ENCODE measurements at places on chromosomes 7 and 10.

- no peak for DNase-seq
These were observed 10.9 kb upstream of the CHRM2 start for GRCh38 chr7:136857573-136857972.

DNA sequence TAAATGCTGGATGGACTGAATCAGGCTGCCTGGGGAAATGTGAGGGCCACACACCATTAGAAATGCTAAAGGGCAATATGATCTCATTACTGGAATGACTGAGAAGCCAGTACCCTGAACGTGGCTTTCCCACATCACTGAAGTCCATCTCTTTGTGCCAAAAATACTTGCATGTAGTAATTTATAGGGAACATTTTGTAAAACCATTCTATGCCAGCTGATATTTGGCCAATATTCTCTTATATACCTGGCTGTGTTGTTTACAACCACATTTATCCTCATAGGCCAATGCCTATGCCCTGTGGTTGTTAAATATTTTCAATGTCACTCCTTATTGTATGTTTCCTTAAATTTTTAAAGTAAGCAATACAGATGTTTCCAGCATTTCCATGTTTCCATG, 111.6 kb downstream of the C10orf90 start:
- no peak for DNase-seq

DNA sequence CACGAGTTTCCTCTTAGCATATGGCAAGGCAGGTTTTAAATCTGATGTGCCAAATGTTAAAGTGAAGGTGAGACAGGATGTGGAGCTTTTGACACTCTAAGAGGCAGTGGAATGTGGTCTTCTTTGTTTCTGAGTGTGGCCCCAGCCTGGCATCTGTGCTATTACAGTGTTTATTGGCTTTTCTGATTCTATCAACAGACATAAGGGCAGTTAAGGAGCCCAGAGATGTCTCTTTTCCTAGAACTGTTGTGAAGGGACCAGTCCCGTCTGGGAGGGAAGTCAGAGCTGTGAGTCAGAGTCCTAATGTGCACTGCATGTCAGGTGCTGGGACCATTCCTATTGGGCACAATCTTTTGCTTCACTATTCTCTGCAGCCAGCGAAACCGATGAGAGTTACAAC, 32.5 kb downstream of the TRUB1 start:
- DNase-seq: no peak

GRCh38 chr7:25148772-25149575, 23.9 kb upstream of the CYCS start:
- no peak for DNase-seq

- DNase-seq: no peak
These were observed 174.0 kb downstream of the GFRA1 start for GRCh38 chr10:116099023-116099420.

DNA sequence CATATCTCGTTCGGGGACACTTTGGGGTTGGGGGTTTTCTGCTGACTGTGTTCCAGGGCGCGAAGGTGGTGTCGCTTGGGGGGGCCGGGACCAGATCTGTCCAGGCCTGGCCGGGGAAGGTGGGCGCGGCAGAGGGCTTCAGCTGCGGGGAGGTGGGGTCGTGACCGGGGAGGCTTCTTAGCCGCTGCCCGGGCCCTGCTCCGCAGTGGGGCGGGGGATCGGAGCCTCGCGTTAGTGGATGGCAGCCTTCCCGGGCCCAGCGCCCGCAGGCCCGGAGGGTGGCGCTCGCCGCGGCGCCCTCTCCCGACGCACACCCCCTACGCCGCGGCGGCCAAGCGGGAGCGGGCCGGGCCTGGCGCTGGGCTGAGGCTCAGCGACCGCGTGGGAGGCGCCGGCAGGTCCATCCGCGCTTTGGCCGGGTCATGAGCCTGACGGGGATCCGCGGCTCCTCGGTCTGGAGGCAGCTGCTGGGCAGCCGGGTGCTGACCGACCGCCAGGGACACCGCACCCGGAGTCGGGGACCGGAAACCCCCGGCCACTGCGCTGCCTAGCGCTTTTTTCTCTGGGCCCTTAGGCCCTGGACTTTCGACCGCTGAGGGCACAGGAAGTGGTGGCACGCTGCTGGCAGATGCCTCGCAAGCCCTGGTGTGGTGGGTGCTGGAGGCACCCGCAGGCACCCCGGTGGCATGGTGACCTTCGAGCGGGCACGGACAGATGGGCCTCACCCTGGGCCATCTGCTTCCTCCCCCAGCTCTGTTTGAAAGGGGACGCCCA, 1.2 kb downstream of the AGAP3 start:
- no peak for DNase-seq

DNA sequence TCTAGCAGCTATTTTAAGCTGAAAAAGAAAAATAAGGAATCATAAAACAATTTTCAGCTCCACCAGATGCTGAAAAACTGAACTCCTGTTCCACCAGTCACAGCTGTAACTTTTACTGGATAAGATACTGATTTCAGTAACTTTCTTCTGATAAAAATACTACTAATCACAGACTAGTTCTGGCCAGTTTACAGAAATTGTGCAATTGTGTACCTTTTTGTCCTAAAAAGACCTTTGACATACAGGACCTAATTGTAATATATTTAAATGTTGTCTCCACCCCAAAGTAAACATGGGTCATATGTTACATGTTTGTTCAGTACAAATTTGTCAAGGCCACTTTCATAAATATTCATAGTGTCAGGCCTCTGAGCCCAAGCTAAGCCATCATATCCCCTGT, 27.1 kb upstream of the PIP start:
- DNase-seq: no peak

- peak; percentile 18 for DNase-seq
These were observed 58.1 kb downstream of the CAV1 start for GRCh38 chr7:116582806-116583444.

GRCh38 chr10:71326464-71326881, 7.4 kb downstream of the SLC29A3 start:
- DNase-seq: no peak

DNA sequence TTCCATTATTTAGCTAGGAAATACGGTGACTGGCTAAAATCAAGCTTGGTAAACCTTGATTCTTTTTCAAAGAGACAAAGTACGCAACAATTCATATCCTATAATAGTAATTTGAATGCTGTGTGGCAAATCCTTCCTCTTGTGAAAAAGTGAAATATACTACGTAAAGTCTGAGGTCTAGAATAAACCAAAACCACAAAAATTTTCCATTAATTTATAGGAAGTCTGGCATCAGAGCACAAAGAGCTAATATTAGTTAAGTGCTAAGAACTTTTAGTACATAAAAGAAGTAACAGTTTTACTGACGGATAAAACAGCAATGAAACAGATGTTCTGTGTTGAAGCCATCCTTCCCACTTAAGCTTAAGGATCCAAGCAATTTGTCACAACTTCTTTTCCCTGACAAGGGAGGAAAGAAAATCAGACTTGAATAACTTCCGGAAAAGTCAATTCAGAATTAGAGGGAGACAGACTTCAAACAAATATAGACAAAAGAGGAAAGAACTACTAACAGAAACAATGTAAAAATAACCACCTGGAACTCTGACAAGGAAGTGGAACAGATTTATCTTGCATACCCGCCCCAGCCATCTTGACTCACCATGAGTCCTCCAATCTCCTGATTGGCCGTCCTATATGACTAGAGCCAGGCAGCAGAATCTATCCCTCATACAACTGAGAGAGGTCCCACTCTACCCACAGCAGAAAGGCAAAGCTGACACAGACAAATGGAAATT, 34.6 kb downstream of the RHEB start:
- DNase-seq: no peak

- DNase-seq: peak; percentile 70
These were observed 16.9 kb downstream of the TCAF1 start for GRCh38 chr7:143884969-143885559.

DNA sequence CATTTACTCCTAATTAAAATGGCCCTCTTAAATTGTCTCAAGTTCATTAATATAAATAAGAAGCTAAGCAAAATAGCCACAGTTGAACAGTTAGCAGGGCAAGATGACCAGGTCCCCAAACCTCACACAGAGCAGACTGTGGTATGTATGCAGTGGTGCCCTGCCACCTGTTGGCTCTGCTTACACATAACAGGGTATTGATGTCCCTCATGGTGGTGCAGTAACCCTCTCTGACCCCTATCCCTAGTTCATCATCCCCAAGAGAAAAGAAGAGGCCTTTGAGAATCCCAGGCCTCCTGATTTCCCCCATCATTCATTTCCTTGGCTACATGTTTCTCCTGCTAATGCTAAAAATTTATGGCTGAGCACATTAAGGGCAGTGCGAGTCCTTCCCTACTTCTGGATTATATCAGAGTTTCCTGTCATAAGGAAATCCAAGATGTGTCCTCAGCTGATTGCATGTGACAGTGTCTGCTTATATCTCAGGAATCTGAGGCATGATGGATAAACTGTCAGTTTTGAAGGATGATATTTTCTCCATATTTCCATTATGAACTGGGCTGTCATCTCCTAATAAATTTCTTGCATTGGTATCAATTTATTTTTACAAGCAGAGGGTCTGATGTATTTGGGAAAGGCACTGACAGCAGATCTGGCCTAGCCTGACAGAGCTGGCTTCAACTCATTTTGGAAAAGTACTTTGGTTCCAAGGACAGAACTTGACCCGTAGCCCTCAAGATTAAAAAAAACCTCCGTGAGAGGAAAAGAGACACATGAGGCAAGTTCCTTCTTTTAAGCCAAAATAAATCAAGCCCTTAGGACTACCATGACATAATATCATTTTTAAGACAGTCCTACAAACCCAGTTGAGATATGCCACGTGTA, 880.6 kb downstream of the LRMDA start:
- DNase-seq: no peak

GRCh38 chr7:99791021-99791420, 7.0 kb upstream of the CYP3A4 start:
- no peak for DNase-seq

DNA sequence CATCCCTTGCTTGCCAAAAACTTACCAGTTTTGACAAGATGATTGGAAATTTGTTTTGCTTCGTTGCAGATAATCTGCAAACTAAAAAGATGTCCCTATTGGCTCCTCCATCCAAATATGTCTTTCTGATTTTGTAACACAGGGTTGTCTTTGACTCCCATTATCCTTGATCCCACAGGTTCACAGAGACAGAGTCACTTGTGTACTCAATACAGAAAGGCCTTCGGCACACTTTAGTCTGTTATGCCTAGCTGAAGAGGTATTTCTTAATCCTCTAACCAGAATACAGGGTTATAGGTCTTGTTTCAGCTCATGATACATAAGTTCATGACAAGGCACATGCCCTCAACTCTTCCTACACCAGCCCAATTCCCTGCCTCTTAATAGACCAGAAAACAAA, 10.7 kb upstream of the CNNM1 start:
- DNase-seq: no peak

DNA sequence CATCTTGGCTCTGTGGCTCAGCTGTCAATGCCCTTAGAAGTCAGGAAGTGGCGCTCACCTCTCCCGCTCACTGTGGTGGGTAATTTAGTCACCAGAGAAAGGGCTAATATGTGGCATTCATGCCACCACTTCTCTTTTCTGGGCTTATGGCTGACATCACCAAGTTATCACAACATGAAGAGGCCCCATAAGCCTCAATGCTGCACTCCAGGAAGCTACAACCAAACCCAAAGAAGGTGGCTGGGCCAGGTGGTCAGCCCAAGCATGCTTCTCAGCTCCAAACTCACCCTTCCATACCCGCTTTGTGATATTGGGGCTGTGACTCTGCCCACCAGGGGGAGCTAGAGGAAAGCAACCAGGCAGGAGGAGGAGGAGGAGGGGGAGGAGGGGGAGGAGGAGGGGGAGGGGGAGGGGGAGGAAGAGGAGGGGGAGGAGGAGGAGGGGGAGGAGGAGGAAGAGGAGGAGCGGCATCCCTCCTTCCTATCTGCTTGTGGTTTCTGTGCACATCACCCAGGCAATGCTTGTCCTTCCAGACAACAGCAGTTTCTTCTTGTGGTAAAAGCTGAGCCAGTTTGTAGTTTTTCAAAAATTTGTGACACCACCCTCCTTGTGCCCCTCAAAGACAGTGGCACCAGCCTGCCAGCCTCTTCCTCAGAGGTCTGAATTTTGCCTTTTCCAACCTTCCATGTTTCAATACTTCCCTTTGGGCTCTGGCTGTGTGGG, 42.1 kb downstream of the CYP26A1 start:
- peak; percentile 45 for DNase-seq

- DNase-seq: peak; percentile 68
These were observed 161.0 kb downstream of the SKIDA1 start for GRCh38 chr10:21364196-21365114.

DNA sequence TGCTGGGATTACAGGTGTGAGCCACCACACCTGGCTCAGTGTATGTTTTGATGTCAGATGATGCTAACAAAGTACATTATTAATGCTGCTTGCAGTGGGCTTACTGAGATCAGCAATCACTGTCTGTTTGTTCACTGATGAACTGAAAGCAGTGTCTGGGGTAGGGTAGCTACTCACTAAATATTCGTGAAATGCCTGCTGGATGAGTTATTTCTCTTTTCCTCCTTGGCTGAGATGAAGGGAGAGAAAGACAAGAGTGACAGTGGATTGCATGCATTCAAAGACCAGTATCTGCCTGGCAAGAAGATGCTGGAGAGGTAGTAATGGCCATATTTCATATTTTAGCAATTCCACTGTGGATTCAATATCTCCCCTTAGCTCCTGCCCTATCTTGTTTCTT, 32.3 kb downstream of the FAM107B start:
- no peak for DNase-seq

DNA sequence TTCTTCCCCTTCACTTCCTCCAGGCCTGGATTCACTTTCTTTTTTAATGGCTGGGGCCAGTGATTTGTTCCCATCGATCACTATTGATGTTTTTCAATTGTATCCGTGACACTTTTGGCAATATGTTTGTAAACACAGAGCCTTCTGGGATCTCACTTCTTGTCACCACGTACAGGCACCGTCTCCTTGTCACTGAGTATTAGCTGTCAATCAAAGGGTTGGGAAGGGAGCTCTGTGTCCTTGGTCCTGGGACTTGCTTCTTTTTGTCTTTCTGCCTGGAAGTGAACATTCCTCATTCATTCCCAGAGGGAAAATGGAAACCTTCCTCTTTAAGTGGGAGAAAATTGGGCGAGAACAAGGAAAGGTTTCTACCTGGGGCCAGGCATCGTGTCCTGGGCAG, 157.4 kb downstream of the PLXNA4 start:
- DNase-seq: no peak

GRCh38 chr10:86658261-86658741, 4.0 kb downstream of the OPN4 start:
- no peak for DNase-seq

DNA sequence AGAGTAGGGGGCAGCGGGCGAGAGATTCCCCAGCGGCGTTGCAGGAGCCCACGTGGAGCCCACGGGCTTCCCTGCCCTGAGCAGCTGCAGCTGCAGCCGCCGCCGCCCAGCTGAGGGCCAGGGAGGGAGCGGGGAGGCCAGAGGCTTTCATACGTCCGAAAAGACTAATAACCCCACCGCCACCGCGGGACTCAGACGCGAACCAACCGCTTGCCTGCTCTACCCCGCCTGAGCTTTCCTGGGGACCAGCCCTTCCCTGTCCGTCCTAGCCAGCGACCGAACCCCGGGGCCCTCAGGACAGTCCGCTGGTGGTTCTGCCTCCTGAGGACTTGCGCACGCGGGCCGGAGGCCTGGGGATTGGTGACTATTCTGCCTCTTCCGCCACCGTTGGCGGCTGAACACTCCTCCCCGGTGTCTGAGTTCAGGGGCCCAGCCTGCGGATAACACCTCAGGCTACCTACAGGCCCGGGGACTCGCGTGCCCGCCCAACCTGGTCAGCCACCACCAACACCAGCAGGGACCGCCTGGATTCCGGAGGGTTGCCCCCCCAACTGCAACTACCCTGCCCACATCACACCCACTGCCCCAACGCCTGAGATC, 18.4 kb downstream of the IFT22 start:
- DNase-seq: no peak

GRCh38 chr7:100360135-100360854, 2.4 kb downstream of the PILRB start:
- DNase-seq: no peak

GRCh38 chr7:6653071-6654003, 16.2 kb downstream of the ZNF316 start:
- no peak for DNase-seq

Measured in HTR-8/SVneo (cell line).